Thyroid gland (tissue), 4 donors: ENCODE measurements at places on chromosomes 6 and 20. TPM values are rescaled to one million over a fixed set of nuclear protein-coding genes. Genes with fewer than 3 reads are reported as not detected.

Gene SNHG17
- total RNA-seq = 18.4 TPM

Gene GJA1
- total RNA-seq = 158 TPM

Gene CRYBG1
- 14.4 TPM for total RNA-seq

Gene MATN4
- total RNA-seq = not detected

Gene TNFAIP3
- total RNA-seq = 7.6 TPM

Gene CCN5
- 9.5 TPM for total RNA-seq

DNA sequence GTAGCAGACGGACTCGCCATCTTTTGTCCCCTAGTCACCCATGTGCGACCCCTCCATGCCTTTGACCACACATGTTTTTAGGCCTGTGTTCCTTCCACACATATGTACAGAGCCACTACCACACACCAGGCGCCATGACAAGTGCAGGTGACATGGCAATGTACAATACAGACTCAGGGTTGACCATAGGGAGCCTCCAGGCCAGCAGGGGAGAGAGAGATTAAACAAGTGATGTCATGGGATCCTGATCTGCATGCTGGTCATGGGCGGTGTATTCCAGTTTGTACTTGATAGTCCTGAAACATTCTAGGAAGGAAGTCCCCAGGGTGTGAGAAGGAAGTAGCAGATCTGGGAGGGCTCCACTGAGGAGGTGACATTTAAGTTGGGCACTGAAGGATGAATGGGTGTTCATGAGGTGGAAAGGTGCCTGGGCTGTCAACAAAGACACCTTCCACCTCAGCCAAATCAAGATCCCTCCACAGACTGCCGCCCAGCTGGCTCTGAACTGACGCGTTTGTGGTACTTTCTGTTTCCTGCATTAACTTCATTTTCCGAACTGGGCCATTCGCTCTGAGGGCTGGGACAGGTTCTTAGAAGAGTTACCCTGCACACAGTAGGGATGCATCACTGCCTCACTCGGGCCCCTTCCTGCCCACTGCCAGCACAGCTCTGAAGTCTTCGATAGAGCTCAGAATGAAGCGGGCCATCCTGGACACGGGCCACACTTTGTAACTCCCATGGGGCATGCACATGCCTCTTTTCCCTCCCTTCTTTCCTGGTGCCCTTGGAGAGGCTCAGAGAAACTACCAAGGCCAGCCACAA, 94.0 kb downstream of the NOL4L start:
- no peak overlapping the region for H3K27ac ChIP-seq
- DNase-seq = no peak
- no peak overlapping the region for H3K4me3 ChIP-seq
- H3K36me3 ChIP-seq = no peaks in the 10 kb centered on the region

- DNase-seq = no peak
- H3K27me3 ChIP-seq = no peaks in the 10 kb centered on the region
- no peaks in the 10 kb centered on the region for H3K36me3 ChIP-seq
- H3K4me3 ChIP-seq = no peak overlapping the region
- no peaks in the 10 kb centered on the region for H3K4me1 ChIP-seq
- H3K27ac ChIP-seq = no peak overlapping the region
These were observed 212.6 kb upstream of the MAN1A1 start for GRCh38 chr6:119562168-119562567.

GRCh38 chr20:62786157-62786556, 10.1 kb upstream of the MRGBP start:
- H3K27ac ChIP-seq = no peak overlapping the region
- H3K4me1 ChIP-seq = peaks cover under 1% of the 10 kb centered on the region
- no peaks in the 10 kb centered on the region for H3K36me3 ChIP-seq
- H3K4me3 ChIP-seq = no peak overlapping the region
- no peaks in the 10 kb centered on the region for H3K27me3 ChIP-seq

GRCh38 chr6:80872199-80872950, 765.9 kb downstream of the BCKDHB start:
- H3K4me1 ChIP-seq = no peaks in the 10 kb centered on the region
- no peaks in the 10 kb centered on the region for H3K27me3 ChIP-seq
- H3K36me3 ChIP-seq = no peaks in the 10 kb centered on the region
- no peak overlapping the region for H3K4me3 ChIP-seq
- peak; percentile 8 for DNase-seq

GRCh38 chr6:42766163-42766670, 15.6 kb upstream of the BICRAL start:
- H3K4me1 ChIP-seq = no peaks in the 10 kb centered on the region
- no peaks in the 10 kb centered on the region for H3K27me3 ChIP-seq
- DNase-seq = no peak

- H3K4me1 ChIP-seq = no peaks in the 10 kb centered on the region
- no peak for DNase-seq
- no peaks in the 10 kb centered on the region for H3K27me3 ChIP-seq
- no peaks in the 10 kb centered on the region for H3K36me3 ChIP-seq
- H3K4me3 ChIP-seq = no peak overlapping the region
- H3K27ac ChIP-seq = no peak overlapping the region
These were observed 414.8 kb upstream of the CDH4 start for GRCh38 chr20:60837173-60837770.

DNA sequence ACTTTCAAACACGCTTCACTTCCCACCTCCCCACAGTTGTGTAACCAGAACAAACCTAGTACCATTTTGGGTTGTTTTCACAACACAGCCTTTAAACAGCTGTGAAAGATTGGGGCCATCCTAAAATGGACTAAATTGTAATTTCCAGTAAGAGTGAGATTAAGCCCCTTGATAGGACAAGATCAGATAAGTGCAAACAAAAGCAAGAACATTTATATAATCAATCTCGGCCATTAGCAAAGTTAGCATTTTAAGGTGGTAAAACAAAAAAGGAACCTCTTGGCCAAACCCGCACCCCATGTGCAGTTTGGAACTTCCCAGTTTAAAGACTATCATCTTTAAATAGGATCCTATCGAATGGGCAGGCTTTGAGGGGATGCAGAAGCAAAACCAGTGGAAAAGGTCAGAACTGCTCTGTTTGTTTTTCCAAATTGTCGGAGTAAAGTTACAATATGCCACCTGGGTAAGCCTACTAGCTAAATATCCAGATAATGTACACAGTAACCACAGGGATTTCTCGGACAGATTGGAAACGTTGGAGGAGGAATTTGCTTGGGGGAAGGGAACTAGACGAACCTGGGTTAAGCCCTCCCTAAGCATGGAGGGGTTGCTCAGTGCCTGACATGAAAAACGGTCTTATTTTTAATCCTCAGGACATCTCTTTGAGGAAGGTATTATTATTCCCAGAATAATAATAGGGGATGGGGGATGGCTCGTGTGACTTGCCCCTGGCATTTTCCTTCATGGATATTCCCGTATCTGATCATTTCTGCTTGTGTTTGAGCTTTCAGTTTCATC, 159.8 kb upstream of the SALL4 start:
- H3K4me1 ChIP-seq = no peaks in the 10 kb centered on the region
- no peaks in the 10 kb centered on the region for H3K27me3 ChIP-seq
- no peak for DNase-seq
- H3K36me3 ChIP-seq = no peaks in the 10 kb centered on the region
- H3K27ac ChIP-seq = no peak overlapping the region
- H3K4me3 ChIP-seq = no peak overlapping the region

DNA sequence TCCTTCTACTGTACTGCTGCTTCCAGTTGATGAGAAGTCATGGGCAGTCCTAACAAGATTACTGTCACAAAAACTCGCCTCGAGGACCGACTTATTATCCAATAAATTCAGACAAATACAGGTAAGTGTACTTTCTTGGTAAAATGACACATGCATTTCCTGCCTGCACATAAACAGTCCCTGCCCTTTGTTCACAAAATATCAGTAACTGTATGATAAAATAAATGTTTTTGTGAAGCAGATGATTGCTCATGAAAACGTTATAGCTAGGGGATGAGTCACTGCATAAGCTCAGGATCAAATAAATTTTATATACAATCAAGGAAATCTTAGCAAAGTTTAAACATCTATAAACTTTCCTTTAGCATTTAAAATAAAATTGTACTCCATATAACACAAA, 164.5 kb upstream of the RIPOR2 start:
- H3K27me3 ChIP-seq = no peaks in the 10 kb centered on the region
- no peak overlapping the region for H3K27ac ChIP-seq
- peaks cover 24% of the 10 kb centered on the region for H3K36me3 ChIP-seq
- H3K4me1 ChIP-seq = peaks cover 4% of the 10 kb centered on the region

DNA sequence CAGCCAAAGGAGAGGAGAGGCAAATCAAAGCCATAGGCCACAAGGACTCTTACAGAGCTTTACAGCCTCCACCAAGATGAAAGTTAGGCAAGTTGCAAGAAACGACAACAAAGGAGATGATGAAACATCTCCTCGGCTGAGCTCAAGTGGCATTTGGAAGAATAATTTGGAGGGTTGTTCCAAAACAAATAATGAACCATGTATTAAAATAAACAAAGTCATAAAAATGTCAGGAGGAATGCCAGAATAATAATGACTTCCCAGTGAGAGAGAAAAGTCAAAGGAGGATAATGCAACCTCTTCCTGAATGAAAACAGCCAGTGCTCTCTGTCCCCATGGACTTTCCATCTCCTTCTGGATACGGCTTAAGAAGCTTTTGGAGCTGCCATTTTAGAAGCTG, 371.4 kb upstream of the ID4 start:
- DNase-seq = no peak
- H3K36me3 ChIP-seq = no peaks in the 10 kb centered on the region
- no peaks in the 10 kb centered on the region for H3K27me3 ChIP-seq
- no peak overlapping the region for H3K4me3 ChIP-seq
- peak overlapping the region; percentile 20 for H3K27ac ChIP-seq

- H3K4me3 ChIP-seq = no peak overlapping the region
- no peak for DNase-seq
- H3K27ac ChIP-seq = no peak overlapping the region
- no peaks in the 10 kb centered on the region for H3K27me3 ChIP-seq
These were observed 203.7 kb downstream of the SYNDIG1 start for GRCh38 chr20:24672886-24673677.
